ENCODE measurements at places on chromosomes 3 and 15.

DNA sequence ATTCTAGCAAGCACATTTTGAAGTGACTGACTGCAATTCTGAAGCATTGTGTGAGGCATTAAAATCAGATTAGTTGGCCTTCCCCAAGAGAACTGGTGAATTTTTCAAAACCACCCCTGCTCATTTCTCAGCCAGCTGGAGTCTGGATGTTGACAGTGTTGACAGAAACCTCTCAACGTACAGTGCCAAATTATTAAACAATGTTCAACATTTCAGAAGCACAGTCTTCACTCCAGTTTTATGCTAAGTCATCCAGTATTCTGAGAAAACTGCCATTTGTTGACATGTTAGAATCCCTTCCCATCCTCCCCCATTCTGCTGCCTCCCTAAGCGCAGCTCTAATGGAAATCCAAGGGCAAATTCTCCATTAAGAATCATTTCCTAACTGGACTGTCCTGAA, 369.3 kb upstream of the TRIM42 start:
- no peak for DNase-seq

- no peak for DNase-seq
These were observed 46.5 kb downstream of the CD86 start for GRCh38 chr3:122101646-122102045.

- DNase-seq = no peak
These were observed 32.6 kb downstream of the ETFA start for GRCh38 chr15:76278651-76279050.

GRCh38 chr15:88012233-88012632, 244.3 kb downstream of the NTRK3 start:
- no peak for DNase-seq

- no peak for DNase-seq
These were observed 7.5 kb downstream of the TMF1 start for GRCh38 chr3:69044608-69045007.

- no peak for DNase-seq
These were observed 303.5 kb upstream of the LRRFIP2 start for GRCh38 chr3:37477711-37478487.

GRCh38 chr3:94875149-94875548, 812.3 kb downstream of the NSUN3 start:
- DNase-seq = no peak

DNA sequence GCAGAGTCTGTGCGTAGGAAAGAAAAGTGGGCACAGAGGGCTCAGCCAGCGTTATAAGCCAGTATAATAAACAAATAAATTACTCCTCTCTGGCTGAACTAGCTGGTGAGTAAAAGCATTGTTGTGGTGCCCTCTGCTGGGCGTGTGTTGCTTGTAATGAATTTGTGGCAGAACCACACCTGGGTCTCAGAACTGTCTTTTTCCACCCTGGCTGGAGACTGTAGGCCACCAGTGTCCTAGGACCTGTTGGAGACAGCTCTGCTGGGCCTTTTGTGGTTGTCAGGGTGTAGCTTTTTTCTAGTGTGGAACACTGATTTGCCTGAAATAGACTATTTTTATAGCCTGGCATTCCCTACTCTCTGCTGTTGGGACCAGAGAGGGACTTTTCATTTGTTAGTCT, 130.5 kb upstream of the EIF1B start:
- peak; percentile 88 for DNase-seq

DNA sequence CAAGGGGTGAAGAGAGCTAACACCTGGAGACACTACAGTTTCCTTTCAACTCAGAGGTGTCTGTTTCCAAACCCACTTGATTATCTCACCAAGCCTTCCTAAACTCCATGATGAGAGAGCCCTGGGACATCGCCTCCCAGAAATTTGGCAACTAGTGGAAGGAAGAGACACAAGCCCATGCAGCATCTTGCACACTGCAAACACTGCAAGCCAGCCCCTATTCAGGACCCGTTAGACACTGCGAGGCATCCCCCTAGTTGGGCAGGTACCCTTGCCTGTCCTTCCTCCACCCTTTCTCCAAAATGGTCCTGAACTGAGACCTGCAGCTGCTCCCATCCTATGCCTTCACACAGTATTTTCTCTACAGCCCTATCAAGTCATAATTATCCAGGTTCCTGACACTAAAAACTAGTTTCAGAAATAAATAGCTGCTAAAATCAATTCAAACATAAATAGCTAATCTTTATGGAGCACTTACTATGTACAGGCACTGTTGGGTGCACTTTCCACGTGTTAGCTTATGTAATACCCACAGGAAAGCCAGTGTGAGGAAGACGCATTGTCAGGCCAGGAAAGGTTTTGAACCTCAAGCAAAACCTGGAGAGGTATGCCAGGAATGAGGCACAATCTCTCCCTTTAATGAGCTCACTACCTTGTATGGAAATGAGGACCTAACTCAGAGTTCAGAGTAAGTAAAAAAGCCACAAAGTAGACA, 2.8 kb downstream of the MAGI1 start:
- no peak for DNase-seq

DNA sequence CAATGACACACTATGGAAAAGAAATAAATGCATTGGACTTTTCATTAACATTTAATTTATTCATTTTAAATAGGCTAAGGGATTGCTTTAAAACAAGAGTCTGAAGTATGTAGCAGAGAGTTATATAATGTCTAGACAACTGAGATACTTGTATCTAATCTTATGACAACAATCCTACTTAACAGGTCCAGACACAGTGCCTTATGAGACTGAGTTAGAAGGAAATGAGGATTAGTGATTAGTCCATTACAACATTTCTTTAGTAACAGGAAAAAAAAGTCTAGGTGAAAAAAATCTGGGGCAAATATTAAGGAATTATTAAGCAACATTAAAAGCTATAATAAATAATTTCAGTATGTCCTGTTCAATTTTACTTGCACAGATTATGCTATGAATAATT, 140.6 kb downstream of the MEIS2 start:
- DNase-seq = no peak

Measured in sciatic nerve (tissue), 2 donors.